ENCODE measurements at places on chromosomes 6 and 20. TPM values are rescaled to one million over a fixed set of nuclear protein-coding genes. Genes with fewer than 3 reads are reported as not detected.

The PACSIN1 gene
- 2.0 TPM for polyA plus RNA-seq

The SOX18 gene
- 6.4 TPM for polyA plus RNA-seq

The CST3 gene
- polyA plus RNA-seq: 201 TPM

The C6orf52 gene
- polyA plus RNA-seq: 2.7 TPM

The THBS2 gene
- 1.7 TPM for polyA plus RNA-seq

The ADAM33 gene
- 17.3 TPM for polyA plus RNA-seq

The TNF gene
- polyA plus RNA-seq: 0.11 TPM

The TXLNB gene
- polyA plus RNA-seq: 0.09 TPM

The C20orf202 gene
- polyA plus RNA-seq: not detected

The IPCEF1 gene
- polyA plus RNA-seq: 0.53 TPM

The GSTA2 gene
- polyA plus RNA-seq: 30.4 TPM

The IMPG1 gene
- polyA plus RNA-seq: 0.07 TPM

The NKX2-4 gene
- not detected for polyA plus RNA-seq

- peaks cover 18% of the 10 kb centered on the region for H3K4me1 ChIP-seq
- H3K4me3 ChIP-seq: no peak overlapping the region
- no peaks in the 10 kb centered on the region for H3K36me3 ChIP-seq
Measured at GRCh38 chr20:56389807-56390206, 2.2 kb downstream of the AURKA start.

DNA sequence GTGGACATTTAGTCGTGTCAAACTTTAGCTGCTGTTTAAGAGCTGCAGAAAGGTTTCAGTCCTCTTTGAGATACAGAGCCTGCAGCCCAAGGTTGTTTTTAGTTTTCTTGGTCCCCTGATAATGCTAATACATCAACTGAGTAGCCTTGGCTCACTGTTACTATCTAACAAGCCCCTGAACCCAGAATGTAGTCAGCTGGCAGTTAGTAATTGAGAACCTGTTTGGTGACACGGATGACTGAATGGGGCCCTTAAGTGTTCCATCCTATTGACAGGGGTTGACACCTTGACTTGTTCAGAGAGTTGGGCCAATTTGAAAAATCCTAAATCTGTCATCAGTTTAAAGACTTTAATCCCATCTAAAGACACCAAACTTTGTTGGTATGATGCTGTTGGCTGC lies 2.8 kb downstream of the RTN4IP1 start:
- DNase-seq: no peak
- no peak overlapping the region for H3K27ac ChIP-seq
- no peaks in the 10 kb centered on the region for H3K36me3 ChIP-seq
- H3K4me1 ChIP-seq: peaks cover 9% of the 10 kb centered on the region

GRCh38 chr6:136474241-136474640 lies 76.0 kb downstream of the MAP7 start:
- H3K27me3 ChIP-seq: no peaks in the 10 kb centered on the region
- H3K36me3 ChIP-seq: no peaks in the 10 kb centered on the region
- H3K4me3 ChIP-seq: no peak overlapping the region
- DNase-seq: no peak

DNA sequence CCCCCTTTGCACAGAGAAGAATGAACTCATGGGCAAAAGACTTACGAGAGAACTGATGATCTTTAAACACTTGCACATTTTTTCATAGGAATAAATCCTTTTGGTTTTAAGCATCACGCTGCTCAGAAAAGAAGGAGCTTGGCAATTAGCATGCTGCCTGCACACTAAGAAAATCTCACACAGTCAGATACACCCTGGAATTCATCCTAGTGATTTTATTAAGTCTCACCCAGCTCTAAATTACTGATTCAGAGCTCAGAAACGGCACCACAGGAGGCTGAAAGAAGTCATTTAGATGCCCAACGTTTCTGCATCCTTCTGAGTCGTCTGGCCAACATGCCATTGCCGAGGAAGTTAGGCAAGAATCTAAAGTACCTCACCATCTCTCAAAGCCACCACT lies 18.0 kb upstream of the NRSN1 start:
- H3K27ac ChIP-seq: no peak overlapping the region
- H3K27me3 ChIP-seq: no peaks in the 10 kb centered on the region
- no peak for DNase-seq

DNA sequence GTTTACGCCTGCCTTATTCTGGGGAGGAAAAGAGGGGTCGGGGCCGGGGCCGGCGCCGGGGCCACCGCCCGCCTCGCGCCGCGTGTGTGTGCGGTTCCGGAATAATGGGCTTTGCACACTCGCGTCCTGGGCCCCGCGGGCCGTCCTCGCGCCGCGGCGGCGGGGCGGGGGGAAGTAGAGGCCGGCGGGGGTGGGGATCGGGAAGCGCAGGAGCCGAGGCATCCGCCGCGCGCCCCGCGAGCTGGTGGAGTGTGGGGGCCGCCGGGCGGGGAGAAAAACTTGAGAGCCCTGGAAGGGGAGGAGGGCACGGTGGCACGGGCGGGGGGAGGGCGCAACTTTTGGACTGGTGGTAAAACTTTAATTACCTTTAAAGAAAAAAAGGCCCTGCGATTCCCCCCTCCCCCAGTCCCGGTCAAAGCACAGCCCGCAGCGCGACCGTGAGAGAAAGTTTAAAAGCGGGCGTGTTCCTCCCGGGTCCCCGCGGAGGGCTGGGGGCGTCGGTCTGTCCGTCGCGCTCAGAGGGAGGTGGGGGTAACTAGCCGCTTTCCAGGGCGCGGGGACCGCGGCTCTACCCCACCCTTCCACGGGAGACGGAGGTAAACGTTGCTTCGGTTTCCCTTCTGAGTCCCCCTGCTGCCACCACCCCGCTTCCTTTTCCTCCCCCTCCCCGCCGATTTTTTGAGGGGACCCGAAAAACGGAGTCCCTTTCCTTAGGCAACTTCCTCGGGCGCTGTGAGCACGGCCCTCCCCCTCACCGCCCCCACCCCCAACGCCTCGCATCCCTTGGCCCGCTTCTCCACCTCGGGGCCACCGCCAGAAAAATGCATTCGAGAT lies 1.9 kb downstream of the L3MBTL3 start:
- H3K36me3 ChIP-seq: no peaks in the 10 kb centered on the region
- peak overlapping the region; percentile 67 for H3K4me3 ChIP-seq
- no peaks in the 10 kb centered on the region for H3K4me1 ChIP-seq
- H3K27ac ChIP-seq: no peak overlapping the region

- no peak within 1 kb of the TSS for H3K27ac ChIP-seq
- H3K27me3 ChIP-seq: no peaks in the 10 kb centered on the region
- no peaks in the 10 kb centered on the region for H3K4me1 ChIP-seq
Measured at GRCh38 chr6:128882991-128883611, at the start of gene LAMA2. Gene LAMA2, plus strand, starts transcription at chr6:128883138. Its CDS starts 108 bp downstream, at chr6:128883246.

GRCh38 chr20:45044084-45044573 lies 56.8 kb downstream of the KCNS1 start:
- H3K27ac ChIP-seq: no peak overlapping the region
- H3K4me3 ChIP-seq: no peak overlapping the region

- no peak overlapping the region for H3K27ac ChIP-seq
- peaks cover 19% of the 10 kb centered on the region for H3K36me3 ChIP-seq
- no peaks in the 10 kb centered on the region for H3K27me3 ChIP-seq
- no peak for DNase-seq
Measured at GRCh38 chr20:50563133-50563944, 53.2 kb downstream of the PTPN1 start.

DNA sequence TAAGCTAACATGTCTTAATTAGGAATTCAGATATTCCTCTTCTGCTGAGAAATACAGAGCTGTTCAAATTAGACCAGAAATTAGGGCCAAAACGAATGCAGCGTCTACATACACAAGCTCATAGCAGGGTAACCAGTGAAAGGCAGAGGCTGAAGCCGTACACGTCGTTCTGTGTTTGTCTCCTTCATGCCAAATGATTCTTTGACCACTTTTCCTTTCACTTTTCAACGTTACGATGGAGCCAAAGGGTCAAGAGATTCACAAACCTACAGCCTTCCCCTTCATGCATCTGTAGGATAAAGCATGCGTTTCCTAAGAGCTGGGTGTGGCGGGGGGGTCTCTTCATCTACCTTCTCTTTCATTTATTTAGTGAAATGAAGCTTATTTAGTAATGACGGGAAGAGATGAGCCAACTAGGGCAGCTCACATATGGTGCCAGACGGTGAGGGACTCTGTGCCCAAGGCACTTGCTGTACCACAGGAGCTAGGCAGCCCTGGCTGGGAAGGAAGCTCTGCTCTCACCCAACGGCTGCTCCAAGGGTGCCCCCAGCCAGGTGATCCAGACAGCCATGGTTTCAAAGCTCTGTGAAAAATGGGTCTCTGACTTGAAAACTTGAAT lies 178.0 kb downstream of the ATXN1 start:
- H3K36me3 ChIP-seq: peaks cover 2% of the 10 kb centered on the region
- no peak overlapping the region for H3K27ac ChIP-seq
- no peaks in the 10 kb centered on the region for H3K27me3 ChIP-seq
- no peak overlapping the region for H3K4me3 ChIP-seq
- peaks cover 4% of the 10 kb centered on the region for H3K4me1 ChIP-seq

- no peaks in the 10 kb centered on the region for H3K27me3 ChIP-seq
- H3K4me3 ChIP-seq: no peak overlapping the region
- no peaks in the 10 kb centered on the region for H3K36me3 ChIP-seq
- H3K27ac ChIP-seq: no peak overlapping the region
- peaks cover 5% of the 10 kb centered on the region for H3K4me1 ChIP-seq
- DNase-seq: no peak
Measured at GRCh38 chr6:15892369-15892768, 229.5 kb upstream of the DTNBP1 start.

GRCh38 chr6:50585441-50586330 lies 127.6 kb upstream of the TFAP2D start:
- H3K4me3 ChIP-seq: no peak overlapping the region
- H3K27me3 ChIP-seq: no peaks in the 10 kb centered on the region
- H3K4me1 ChIP-seq: no peaks in the 10 kb centered on the region
- H3K27ac ChIP-seq: no peak overlapping the region
- H3K36me3 ChIP-seq: no peaks in the 10 kb centered on the region

GRCh38 chr6:11011787-11012234 lies 32.3 kb downstream of the ELOVL2 start:
- H3K27ac ChIP-seq: no peak overlapping the region
- DNase-seq: peak; percentile 27
- H3K36me3 ChIP-seq: no peaks in the 10 kb centered on the region
- H3K4me3 ChIP-seq: no peak overlapping the region

DNA sequence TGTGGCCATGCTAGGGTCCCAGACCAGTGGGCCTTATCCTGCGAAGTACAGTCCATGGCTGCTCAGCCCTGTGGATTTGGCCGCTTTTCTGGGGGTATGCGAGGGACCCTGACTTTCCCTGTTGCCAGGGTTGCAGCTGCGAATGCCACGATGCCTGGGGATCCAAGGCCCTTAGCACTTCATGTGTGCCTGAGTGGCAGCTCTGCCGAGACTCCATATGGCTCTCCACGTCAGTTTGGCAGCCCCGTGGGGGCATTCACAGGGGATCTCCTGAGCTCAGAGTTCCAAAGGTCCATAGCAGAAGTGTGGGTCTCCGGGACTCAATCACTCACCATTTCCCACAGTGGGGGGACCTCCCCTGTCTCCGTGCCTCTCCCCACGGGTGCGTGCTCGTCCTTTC lies 319.5 kb downstream of the DOK5 start:
- no peaks in the 10 kb centered on the region for H3K4me1 ChIP-seq
- no peak overlapping the region for H3K27ac ChIP-seq

DNA sequence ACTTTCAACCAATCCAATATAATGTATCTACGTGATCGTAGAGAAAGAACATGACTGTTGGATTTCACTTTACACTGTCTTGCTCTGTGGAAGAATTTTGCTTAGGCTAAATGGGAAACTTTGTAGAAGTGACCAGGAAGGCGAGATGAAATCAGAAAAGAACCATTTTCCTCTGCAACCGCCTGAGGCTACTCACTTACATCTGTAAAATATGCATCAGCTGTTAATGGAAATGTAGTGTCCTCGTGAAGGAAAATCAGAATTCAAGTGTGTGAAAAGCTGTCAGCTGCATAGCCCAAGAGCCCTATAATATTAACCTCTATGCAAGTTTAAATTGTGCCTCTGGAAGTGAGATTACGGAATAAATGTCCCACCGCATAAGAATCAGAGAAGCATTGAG lies 277.9 kb downstream of the C6orf118 start:
- H3K27ac ChIP-seq: no peak overlapping the region
- H3K36me3 ChIP-seq: no peaks in the 10 kb centered on the region
- H3K27me3 ChIP-seq: no peaks in the 10 kb centered on the region

DNA sequence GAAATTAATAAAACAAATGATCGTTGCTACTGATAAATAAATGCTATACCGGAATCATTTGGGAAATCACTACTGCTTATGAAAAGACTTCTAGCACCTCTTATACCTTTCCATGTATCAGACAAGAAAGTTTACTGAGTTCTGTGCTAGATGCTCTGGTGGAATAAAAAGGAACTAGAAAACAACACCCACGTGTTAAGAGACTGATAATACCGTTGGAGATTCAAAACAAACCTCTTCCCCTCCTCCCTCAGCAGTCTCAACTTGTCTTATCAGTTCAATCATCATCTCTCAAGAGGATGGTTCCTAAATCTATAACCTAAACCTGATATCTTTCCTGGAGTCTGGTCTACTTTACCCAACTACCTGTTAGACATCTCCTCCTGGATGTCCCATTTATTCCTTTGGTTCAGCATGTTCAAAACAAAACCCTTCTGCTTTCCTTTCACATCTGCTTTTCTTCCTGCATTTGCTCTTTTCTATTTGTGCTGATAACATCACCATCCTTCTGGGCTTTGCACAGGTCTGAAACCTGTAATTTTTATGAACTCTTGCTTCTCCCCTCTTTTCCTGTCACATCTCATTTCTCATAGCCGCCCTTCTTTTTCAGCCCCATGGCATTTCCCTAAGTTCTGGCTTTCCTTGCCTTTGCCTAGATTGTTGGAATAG lies 122.2 kb downstream of the COL19A1 start:
- no peaks in the 10 kb centered on the region for H3K36me3 ChIP-seq
- H3K27me3 ChIP-seq: no peaks in the 10 kb centered on the region
- no peak overlapping the region for H3K27ac ChIP-seq
- no peak overlapping the region for H3K4me3 ChIP-seq

DNA sequence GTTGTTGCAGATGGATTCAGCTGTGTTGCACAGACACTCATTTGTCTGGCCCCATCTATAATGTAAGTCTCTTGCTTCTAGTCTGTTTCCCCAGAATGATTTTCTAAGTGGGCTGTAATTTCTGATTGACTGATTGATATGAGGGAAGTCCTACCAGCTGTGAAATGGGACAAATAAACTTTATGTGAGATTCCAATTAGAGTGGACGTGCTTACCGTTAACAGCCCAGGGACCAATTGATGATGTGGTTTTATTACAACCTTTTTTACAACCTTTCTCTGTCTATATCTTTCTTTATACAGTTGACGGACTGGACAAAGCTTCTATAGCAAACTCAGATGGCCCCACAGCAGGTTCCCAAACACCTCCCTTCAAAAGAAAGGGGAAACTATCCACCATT lies 33.9 kb downstream of the PHACTR2 start:
- no peaks in the 10 kb centered on the region for H3K36me3 ChIP-seq
- no peak for DNase-seq
- no peaks in the 10 kb centered on the region for H3K27me3 ChIP-seq
- no peak overlapping the region for H3K4me3 ChIP-seq
- H3K4me1 ChIP-seq: no peaks in the 10 kb centered on the region
- no peak overlapping the region for H3K27ac ChIP-seq

GRCh38 chr6:12280458-12280857 lies 9.7 kb upstream of the EDN1 start:
- peaks cover 5% of the 10 kb centered on the region for H3K4me1 ChIP-seq
- no peaks in the 10 kb centered on the region for H3K36me3 ChIP-seq
- H3K27me3 ChIP-seq: no peaks in the 10 kb centered on the region
- no peak overlapping the region for H3K27ac ChIP-seq

- no peak overlapping the region for H3K27ac ChIP-seq
- no peaks in the 10 kb centered on the region for H3K4me1 ChIP-seq
- H3K36me3 ChIP-seq: no peaks in the 10 kb centered on the region
- DNase-seq: no peak
- H3K4me3 ChIP-seq: no peak overlapping the region
Measured at GRCh38 chr6:925656-926213, 232.8 kb upstream of the EXOC2 start.

- H3K4me3 ChIP-seq: no peak overlapping the region
- no peaks in the 10 kb centered on the region for H3K36me3 ChIP-seq
- DNase-seq: no peak
- H3K4me1 ChIP-seq: no peaks in the 10 kb centered on the region
- no peaks in the 10 kb centered on the region for H3K27me3 ChIP-seq
- no peak overlapping the region for H3K27ac ChIP-seq
Measured at GRCh38 chr20:43752051-43752360, 25.2 kb upstream of the GTSF1L start.

Measured in pancreas (tissue), 10 donors.